ENCODE measurements at places on chromosomes 16 and 17.
A peak's percentile ranks its signal among the peaks of the same experiment; 100 is the strongest.

- no peak for DNase-seq
Measured at GRCh38 chr16:78246559-78246958, 147.1 kb downstream of the WWOX start.

DNA sequence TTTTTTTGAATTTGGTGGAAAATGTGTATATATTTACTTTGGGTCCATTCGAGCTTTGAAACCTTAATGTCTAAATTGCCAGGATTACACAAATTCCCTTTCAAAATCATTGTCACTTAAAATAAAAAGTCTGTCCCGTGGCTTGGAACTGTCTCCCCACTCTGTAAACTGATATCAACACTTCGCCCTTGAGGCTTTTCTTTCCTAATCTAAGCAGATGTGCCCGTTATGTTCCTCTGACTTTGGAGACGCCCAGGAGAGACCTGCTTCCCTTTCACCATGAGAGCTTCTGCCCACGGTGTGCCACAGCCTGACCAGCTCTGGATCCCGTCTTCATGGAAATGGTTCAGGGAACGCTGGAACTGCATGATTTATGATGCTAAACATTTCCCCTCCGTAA, 151.3 kb downstream of the C16orf95 start:
- no peak for DNase-seq

DNA sequence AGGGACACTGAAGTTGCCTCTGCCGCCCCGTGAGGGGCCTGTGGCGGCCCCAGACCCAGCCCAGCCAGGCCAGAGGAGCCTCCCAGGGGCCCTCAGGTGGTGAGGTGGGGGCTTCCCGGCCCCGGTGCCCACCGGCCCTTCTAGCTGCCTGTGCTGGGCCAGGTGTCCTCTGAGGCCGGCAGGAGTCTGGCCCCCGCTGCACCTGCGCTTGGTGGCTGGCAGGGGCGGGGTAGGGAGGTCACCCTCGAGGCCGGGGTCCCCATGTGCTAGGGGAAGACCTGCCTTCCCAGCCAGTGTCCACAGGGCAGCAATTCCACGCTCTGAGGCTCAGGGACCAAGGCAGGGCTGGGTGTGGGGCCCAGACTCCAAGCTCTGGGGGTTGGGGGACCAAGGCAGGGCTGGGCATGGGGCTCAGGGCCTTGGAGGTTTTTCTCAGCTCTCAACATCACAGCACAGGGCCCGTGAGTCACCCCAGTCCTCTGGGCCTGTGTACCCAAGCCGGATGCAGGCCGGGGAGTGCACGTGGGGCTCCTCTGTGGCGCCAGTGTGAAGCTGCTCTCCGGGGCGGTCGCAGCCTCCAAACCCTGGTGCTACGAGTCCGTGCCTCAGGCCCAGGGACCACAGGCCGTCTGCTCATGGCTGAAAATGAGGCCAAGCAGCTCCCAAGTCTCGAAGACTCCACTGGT, 1.3 kb upstream of the CCDC154 start:
- no peak for DNase-seq

DNA sequence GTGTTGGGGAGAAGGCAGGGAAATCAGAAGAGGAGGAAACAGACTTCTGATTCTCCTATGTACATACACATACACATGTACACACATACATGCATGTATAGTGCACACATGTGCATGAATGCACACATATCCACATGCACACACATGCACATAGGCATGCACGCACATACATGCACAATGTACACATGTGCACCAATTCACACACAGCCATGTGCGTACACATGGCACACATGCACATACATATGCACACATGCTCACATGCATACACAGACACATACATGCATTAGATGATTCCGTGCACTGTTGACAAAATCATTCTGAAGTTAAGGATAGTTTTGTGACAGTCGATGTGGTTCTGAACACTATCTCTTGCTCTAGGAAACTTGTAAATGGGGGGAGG, 214.0 kb upstream of the CDH13 start:
- DNase-seq: no peak

DNA sequence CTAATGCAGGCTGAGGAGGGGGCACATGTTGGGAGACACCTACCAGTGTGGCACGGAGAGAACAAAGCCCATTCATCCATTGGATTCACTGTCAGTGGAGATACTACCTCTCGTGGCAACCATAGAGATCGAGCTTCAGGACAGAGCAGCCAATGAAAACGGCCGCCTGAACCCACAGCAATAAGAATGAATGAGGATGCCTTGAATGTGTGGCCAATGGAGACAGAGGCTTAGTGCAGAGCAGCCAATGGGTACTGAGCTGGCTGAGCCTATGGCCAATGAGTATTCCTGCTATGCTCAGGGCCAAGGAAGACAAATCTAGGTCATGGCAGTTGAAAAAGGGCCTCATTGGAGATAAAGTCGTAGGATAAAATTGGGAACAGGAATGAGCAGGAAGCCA, 10.9 kb downstream of the ARHGEF15 start:
- peak; percentile 50 for DNase-seq

DNA sequence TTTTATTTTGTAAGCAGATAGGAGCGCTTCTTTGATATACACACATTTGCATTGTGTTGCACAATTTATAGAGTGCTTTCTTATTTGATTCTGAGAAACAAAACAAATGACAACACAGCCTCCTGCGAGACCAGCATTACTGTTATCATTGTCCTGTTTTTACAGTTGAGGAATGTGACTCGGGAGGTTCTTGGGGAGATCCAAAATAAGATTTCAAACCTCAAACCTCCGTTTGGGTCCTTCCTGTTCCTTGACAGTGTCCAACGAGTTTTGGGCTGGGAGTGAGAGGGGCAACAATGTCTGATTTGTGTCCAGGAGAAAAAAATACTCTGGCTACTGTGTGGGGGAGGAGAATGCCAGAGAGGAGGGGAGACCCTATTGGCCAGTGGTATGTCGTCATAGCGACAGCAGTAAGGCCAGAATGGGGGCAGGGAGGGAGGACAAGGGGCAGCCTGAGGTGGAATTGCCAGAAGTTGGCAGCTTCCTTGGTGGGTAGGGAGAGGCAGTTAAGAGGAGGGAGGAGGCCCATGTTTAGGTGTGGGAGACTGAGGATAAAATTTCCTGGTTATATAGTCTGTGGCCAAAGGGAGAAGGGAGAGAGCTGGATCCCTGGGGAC, 45.5 kb downstream of the TMEM132E start:
- DNase-seq: no peak

GRCh38 chr17:19718041-19718612, 1.7 kb upstream of the SLC47A2 start:
- DNase-seq: no peak

- DNase-seq: no peak
Measured at GRCh38 chr17:33071656-33072055, 80.0 kb downstream of the SPACA3 start.

DNA sequence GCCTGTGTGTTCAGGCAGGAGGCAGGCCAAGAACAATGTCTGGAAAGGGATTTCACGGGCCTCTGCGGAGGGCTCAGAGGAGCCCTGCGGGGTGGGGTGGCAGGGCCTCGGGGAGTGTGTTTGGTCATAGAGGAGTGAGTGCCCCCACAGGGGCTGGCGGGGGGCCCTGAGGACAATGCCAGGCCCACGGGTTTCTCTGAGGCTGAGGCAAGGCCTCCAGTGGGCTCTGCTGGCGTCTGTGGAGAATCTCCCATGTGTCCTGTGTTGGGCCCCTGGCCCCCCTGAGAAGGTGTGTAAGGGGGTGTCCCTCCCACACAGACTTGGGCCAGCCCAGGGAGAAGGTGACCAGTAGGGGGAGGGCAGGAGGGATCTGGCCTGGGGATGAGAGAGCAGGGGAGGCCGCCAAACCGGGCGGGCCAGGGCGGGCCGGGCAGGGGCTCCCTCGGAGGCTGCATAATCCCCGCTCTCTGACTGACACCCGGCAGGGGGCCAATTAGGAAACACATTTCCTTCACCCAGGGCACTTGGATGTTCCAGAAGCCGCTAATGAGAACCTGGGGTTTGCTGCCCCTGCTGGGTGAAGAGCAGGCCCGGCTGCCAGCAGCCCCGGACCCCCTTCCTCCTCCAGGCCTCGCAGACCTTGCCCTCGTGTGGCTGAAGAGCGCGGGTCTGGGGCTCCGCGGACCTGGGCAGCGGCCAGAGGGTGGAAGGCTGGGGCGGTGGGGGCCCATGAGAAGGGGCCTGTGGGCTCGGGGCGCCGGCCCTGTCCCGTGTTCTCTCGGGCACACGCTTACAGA, 204.2 kb downstream of the NTN1 start:
- DNase-seq: no peak

GRCh38 chr17:44593156-44593555, 35.9 kb downstream of the FZD2 start:
- no peak for DNase-seq

- peak; percentile 14 for DNase-seq
Measured at GRCh38 chr16:31201582-31202413, 762 bp downstream of the PYCARD start.

GRCh38 chr16:71943887-71944286, 48.6 kb downstream of the IST1 start:
- DNase-seq: no peak

DNA sequence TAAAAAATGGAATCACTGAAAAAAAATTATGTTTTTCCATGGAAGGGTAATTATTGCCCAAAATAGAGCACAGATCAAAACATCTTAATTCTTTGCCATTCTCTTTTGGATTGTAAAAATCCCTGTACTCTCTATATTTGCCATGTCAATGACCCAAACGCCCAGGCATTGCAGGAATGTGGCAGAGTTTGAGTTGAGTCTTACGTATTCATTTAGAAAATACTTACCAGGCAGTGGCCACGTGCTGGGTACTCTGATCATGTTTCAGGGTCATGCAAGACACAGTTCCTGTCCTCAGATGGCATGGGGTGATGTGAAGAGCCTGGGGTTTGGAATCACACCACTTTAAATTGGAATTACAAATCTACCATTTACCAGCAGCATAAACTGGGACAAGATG, 267.7 kb downstream of the ABCC12 start:
- DNase-seq: no peak
